ENCODE measurements at places on chromosomes 1 and 21.

DNA sequence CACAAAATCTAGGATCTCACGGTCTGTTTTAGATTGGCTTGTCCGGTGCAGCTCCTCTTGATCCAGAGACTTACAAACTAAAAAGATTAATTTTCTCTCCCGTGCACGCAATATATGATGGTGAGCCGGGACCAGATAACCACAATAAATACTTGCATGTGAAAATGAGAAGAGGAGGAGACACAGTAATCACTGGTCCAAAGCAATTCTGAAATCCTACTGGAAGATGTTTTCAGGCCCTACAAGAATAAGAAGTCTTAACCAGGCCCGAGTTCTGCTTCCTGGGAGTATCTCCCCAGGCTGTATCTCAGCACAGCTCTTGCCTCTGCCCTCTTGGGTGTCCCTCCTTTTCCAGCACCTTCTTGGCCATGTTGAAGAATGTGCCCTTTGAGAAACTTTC, 1.0 kb upstream of the WDR4 start:
- no peak for DNase-seq

DNA sequence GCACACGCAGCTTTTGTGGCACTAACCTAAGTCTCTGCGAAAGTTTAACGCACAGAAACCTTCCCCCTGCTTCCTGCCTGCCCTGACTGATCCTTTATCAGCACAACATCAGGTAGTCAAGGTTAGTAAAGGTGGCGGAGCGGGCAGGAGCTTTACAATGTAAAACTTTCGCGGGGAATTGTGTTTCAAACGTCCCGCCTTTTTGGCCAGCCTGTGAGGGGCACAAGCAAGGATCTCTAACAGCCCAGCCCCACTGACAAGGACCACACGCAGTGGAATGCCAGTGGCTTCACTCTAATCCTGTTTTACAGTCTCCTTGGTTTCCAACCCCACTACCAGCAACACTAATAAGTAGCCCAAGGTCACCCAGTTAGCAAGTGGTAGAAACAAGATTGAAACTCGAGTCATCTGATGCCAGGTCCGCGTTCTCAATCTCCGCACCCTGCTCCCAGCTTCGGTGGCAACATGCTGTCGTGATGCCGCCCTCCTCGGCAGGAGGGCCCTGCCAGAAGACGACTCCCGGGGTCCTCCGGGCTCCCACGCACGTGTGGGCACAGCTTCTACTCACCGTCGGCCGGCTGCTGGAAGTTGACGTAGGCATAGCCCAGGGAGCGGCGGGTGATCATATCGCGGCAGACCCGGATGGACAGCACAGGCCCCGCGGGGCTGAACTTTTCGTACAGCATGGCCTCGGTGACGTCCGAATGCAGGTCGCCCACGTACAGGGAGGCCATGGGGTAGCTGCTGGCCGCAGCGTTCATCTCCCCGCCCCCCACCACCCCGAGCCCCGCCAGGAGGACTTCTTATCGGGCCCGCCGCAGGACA, 1.2 kb downstream of the PABPC4 start:
- no peak for DNase-seq

- no peak for DNase-seq
These were observed 115.0 kb upstream of the SMYD2 start for GRCh38 chr1:214165850-214166374.

GRCh38 chr1:162335126-162335525, 41.5 kb downstream of the SPATA46 start:
- no peak for DNase-seq

DNA sequence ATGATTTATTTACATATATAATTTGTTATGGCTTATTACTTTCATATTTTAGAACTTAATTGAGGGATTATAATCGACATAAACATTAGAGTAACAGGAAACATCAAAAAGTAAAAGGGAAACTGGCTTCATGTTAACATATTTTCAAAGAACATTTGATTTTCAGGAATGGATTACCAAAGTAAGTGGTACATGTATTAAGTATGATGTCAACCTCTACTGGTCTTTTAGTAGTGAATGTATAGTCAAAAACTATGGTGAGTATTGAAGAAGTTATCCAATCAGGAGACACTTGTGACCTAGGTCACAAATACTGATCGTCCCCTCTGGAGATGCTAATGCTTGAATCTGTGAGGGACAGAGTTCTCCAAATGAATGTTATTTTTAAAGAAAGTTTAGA, 768.9 kb upstream of the ADGRL4 start:
- DNase-seq, result no peak

- DNase-seq, result no peak
These were observed 8.1 kb downstream of the TP53BP2 start for GRCh38 chr1:223837687-223838086.

- DNase-seq, result no peak
These were observed 38.4 kb upstream of the FGGY start for GRCh38 chr1:59258412-59259032.

DNA sequence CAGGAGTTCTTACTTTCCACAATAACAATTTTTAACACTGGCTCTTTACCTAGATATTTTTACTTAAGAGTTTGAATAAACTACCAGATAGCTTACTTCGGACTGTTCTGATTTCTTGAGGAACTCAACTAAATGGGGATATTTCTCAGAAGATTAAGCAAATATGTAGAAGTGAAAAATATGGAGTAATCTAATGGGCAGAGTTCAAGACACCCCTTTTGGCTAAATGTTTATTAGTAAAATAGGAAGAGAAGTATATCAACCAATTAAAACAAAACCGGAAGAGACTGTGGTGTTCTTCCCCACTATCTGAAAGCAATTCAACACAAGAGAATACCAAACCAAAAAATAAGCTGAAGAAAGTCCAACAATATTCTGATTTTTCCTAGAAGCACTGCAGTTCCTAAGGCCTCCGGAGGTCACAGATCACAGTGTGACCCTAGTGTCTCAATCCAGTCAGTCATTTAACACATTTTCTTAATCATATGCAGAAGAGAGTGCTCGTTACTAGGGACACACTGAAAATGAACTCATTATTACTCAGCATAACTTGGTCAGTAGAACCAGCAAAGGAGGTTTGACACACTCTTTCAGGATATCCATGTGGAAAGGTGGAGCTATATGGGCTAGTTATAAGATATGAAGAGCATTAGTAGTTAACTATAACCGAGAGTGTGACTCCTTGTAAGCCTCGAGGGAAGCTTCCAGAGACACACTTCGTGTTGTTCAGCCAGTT, 5.2 kb downstream of the SIPA1L2 start:
- DNase-seq, result no peak

GRCh38 chr21:27024971-27025370, 58.1 kb upstream of the ADAMTS5 start:
- DNase-seq, result no peak

DNA sequence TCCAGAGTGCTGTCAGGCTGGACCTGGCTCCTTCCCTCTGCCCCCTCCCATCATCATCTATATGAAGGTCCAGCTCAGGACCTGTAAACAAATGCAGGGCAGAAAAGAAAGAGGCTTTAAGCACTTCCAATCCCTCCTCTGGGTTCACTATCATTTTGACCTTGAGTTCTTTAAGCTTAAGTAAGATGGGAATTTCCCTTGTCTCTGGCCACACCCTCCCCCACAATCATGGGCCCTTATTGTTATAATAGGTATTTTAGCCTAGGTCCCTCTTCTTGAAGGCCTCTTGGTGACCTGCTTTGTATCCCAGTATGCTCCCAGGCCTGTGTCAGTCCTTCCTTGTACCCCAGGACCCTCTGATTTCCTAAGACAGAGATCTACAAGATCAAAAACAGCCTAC, 45.1 kb upstream of the EPS15 start:
- no peak for DNase-seq

- DNase-seq, result no peak
These were observed 17.3 kb upstream of the LRP8 start for GRCh38 chr1:53344921-53345838.

- DNase-seq, result no peak
These were observed 1.0 kb upstream of the EXO1 start for GRCh38 chr1:241846862-241847539.

DNA sequence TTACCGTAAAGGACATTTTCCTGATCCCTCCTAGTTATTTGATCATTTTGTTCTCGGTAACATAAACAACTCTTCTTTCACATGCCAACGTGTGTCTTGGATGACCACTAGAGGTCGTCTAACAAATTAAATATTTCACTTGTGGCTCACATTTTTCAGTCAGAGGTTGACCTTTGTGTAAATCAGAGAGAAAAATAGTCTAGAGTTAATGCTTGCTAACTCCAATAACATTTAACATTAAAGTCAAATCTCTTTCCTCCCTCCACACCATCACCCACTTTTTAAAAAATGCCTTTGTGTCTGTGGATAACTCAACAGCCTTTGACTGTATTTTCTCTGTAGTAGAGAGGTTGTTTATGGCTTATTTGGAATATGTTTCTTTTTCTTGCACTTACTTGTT, 220.5 kb upstream of the B3GALT2 start:
- no peak for DNase-seq

- no peak for DNase-seq
These were observed 97.4 kb upstream of the SGIP1 start for GRCh38 chr1:66436378-66437135.

- DNase-seq, result no peak
These were observed 521.1 kb upstream of the BEND5 start for GRCh38 chr1:49297783-49298182.

All from stimulated activated CD4-positive, alpha-beta T cell treated with anti-CD3 and anti-CD28 coated beads, Interleukin-1b, Interleukin-23, amount 100 ng/mL, for 1 hour (primary cell).